Activated CD8-positive, alpha-beta memory T cell treated with anti-CD3 and anti-CD28 coated beads for 4 hours (primary cell): ENCODE measurements at places on chromosomes 1 and 21.

- DNase-seq = no peak
Measured at GRCh38 chr21:45449658-45450422, 44.9 kb downstream of the COL18A1 start.

GRCh38 chr1:84946631-84947030, 50.3 kb downstream of the MCOLN2 start:
- no peak for DNase-seq

GRCh38 chr21:16004086-16004485, 274.3 kb downstream of the USP25 start:
- no peak for DNase-seq

- DNase-seq = no peak
Measured at GRCh38 chr1:68633141-68633919, 136.4 kb upstream of the DEPDC1 start.

DNA sequence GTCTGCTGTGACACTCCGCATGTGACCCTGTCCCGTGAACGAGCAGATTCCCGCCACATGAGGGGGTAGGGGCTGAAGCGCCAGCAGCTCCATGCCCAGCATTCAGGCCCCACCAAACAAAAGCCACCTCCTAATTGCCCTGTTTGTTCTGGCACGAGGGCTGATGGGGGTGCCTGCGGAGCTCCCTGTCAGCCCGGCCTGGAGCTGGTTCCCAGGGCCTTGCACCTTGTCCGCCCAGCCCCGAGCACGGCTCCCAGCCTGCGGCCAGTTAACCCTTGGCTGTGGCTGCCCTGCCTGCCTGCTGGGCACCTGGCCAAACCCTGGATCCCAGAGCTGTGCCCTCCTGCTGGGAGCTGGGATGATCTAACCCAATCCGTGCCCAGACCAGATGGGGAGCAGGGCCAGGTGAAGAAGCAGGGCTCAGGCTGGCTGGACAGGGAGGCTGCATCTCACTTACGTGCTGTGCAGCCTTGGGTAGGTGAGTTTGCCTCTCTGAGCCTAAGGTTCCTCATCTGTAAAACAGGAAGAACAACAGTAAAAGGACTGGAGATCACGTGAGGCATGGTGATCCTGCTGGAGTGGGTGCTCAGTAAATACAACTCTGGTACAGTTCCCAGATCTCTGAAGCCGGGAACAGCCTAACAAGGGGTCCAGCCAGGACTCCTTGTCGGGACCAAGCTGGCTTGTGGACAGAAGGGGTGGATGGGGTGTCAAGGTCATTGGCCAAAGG, 110.9 kb upstream of the IFFO2 start:
- DNase-seq = no peak

GRCh38 chr1:184218458-184219075, 167.0 kb downstream of the TSEN15 start:
- DNase-seq = no peak

- no peak for DNase-seq
Measured at GRCh38 chr1:63874278-63874880, 100.6 kb downstream of the ROR1 start.

- DNase-seq = no peak
Measured at GRCh38 chr1:236673289-236673919, 12.9 kb upstream of the ACTN2 start.

DNA sequence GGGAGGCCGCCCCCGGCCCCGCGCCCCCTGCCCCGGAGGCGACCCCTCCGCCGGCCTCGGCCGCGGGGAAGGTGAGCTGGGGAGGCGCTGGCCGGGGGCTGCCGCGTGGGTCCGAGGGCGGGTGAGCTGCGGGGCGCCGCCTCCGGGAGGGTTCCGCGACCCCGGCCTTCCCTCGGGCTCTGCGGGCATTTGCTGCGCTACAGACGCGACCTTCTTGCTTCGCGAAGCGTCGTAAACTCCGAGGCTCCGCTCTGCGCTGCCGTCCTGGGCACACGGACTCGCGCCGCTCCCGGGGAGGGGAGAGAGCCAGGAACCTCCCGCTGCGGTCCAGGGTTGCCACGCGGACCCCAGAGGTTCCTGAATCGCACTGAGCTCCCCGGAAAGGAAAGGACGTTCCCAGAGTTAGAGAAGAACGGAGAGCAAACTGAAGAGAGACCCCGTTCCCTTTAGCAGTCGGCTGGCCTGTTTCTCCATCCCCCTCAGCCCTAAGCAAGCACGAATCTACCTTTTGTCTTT, 345 bp downstream of the SLX9 start:
- DNase-seq = no peak

DNA sequence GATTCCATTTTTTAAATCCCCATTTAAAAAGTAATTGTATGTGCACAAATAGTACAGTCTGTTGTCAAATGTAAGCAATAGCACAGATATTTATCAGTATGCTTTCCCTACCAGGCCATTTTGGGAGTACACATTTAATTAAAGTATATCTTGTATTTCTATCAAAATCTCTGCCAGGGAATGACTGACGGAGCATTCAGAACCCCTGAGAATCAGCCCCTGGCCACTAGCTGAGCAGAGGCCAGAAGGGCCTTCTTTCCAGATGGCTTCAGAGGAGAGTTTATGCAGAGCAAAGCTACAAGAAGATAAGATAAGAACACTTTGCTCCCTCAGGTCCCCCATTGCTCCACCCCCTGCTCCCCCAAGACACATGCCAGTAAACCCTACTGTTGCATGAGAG, 99.9 kb upstream of the PROX1 start:
- no peak for DNase-seq

DNA sequence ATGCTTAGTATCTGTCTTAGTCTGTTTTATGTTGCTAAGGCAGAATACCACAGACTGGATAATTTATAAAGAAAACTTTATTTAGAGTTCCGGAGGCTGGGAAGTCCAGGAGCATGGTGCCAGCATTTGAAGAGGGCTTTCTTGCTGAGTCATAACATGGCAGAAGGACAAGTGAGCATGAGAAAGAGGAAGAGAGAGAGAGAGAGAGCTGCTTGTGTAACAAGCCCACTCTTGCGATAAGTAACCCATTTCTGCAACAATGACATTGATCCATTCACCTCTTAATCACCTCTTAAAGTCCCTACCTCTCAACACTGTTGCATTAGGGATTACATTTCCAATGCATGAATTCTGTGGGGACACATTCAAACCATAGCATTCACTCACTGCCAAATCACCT, 11.7 kb upstream of the MYOCOS start:
- no peak for DNase-seq
